ENCODE measurements at places on chromosomes 1 and 21.
A peak's percentile ranks its signal among the peaks of the same experiment; 100 is the strongest.

DNA sequence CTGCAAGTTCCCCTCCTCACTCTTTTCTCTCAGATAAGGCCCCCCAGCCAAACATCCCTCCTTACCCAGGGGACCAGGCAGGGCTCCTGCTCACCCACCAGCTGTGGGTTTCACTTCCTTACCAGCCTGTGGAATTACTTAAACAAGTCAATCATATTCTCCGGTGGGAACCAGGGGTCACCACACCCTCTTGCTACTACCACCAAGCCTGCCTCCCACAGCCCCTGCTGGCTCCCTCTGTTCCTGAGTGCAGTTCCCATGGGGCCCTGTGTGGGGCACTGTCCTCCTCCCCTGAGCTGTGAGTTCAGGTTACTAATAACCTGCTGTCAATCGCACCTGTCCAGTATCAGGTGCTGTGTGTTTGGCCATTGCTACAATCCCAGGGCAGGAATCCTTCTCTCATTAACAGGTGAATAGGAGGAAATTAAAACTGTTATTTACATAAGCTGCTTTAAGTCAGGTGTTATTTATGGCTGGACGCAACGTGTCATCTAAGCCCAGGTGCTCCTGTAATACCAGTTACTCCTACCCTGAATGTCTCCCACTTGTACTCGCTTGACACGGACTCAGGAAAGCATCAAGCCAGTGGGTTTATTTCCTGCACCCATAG, 53.1 kb upstream of the LBR start:
- no peak for DNase-seq

GRCh38 chr1:67952071-67952470, 98.4 kb downstream of the DIRAS3 start:
- no peak for DNase-seq

GRCh38 chr1:201535046-201535918, 3.6 kb upstream of the NAV1 start:
- DNase-seq = no peak

GRCh38 chr1:27341525-27342252, at the start of gene SYTL1:
TSS of gene SYTL1 (plus strand) at chr1:27342022. CDS start at chr1:27345335, 3,313 bp downstream.
- DNase-seq = no peak

DNA sequence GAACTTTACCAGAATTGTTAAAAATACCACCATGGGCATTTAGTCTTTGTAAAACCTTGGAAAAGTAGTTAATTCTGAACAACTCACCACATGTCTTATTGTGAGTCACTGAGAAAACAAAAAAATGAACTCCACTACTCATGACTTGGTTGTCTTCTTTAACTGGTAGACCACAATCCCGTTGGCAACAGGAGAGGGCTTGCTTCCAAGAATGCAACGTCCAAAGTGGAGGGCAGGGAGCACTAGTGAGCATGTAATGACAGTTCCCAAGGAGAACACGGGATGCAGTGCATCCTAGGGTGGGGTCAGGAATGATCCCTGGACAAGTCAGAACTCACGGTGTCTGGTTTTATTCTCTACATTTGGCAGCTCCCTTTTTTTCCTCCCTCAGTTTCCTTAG, 15.2 kb upstream of the HMCN1 start:
- DNase-seq = no peak

DNA sequence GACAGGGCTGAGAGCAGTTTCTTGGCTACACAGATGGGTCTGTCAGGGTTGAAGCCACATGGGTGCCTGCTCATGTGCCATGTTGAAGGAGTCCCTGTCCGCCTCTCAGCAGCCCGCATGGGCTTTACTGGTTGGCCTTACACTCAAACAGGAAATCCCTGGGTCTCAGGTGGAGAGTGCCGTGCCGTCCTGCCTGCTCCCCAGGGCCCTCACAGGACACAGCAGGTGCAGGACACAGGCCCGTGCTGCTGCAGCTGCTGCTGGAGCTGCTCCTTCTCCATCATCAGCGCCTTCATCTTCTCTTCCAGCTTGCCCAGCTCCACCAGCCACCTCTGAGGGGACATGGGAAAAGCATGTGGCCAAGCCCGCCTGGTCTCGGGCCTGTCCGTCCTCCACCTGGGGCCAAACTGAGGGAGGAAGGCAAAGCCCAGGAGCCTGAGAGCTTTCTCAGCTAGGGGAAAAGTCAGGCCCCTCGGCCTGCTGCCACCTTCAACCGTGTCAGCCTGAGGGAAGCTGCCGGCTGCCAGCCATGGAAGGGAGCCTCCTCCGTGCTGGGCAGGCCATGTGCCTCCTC, 5.5 kb downstream of the SLFNL1 start:
- DNase-seq = no peak

DNA sequence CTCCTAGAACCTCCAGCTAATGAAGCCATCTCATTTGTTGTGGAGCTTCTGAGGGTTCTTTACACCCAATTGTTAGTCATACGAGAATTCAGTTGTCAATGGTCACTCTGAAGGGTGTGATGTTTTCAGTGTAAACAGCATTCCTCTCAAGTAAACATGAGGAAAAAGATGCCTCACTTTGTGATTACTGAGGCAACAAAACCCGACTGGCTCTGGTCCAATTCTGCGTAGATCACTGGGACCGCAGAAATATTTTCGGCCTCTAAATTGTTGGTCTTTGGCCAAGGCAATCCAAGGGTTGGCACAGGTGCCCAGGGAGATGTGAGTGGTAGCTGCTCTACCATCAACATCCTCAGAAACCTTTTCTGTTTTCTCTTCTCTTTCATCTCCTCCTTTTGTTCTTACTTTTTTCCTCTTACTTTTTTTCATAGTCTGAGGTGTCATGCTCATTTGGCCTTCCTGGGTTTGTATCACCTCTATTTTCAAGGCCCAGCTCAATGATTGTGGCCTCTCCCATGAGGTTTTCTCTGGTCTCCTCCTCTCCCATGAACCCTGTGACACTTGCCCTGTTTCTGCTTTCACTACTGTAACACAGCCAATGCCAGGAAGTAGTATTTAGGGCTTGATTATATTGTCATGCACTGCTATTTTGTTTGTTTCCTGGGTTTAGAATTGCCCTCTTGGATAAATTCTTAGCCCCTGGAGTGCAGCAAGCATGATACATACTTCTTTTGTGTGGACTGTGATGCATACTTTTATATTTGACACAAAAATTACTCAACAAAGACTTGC, 221.9 kb downstream of the TNR start:
- no peak for DNase-seq

DNA sequence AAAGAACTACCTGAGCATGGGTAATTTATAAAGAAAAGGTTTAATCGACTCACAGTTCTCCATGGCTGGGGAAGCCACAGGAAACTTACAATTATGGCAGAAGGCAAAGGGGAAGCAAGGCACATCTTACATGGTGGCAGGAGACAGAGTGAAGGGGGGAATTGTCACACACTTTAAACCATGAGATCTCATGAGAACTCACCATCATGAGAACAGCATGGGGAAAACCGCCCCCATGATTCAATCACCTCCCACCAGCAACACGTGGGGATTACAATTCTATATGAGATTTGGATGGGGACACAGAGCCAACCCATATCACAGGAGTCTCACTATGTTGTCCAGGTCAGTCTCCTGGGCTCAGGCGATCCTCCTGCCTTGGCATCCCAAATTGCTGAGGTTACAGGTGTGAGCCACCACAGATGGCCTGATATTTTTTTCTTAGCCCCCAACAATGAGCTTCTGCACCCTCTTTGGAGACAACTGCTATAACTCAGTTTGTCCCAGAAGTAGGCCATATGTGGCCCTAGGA, 22.5 kb upstream of the MORC3 start:
- no peak for DNase-seq

- DNase-seq = no peak
These were observed 11.6 kb upstream of the MAPKAPK2 start for GRCh38 chr1:206672844-206673758.

GRCh38 chr1:27418326-27419185, 26.1 kb downstream of the GPR3 start:
- peak; percentile 78 for DNase-seq

GRCh38 chr1:227191607-227192006, 126.7 kb downstream of the CDC42BPA start:
- DNase-seq = no peak

GRCh38 chr1:70760154-70760553, 287.5 kb downstream of the PTGER3 start:
- no peak for DNase-seq

DNA sequence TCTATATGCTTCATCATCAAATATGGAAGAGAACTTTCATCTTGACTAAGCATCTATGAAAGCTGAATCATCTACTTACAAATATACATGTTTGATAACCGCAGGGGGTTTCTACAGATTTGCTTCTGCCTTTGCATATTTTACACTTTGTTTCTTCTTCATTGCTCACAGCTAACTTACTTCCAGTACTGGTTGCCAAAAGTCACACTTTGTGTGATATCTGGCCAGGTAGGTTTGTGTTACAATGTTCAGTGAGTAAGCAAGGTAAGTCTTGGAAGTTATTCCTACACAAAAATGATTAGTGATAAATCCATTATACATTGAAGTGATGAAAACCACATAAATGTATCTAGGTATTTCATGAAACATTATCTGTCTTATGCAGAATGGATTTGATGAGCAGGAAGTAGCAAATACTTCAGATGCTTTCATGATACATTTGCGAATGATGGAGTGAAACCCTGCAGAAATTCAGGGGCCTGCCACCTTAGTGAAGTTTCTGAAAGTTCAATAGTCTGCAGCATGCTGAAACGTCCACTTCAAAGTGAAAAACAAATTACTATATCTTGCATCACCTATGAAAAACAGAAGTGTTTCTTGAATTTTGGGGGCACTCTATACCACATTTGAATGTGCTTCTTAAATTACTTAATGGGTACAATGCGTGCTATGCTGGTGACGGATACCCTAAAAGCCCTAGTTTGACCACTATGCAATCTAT, 187.3 kb downstream of the ATP6V1G3 start:
- DNase-seq = no peak

GRCh38 chr1:64925594-64925993, 40.8 kb downstream of the JAK1 start:
- no peak for DNase-seq

DNA sequence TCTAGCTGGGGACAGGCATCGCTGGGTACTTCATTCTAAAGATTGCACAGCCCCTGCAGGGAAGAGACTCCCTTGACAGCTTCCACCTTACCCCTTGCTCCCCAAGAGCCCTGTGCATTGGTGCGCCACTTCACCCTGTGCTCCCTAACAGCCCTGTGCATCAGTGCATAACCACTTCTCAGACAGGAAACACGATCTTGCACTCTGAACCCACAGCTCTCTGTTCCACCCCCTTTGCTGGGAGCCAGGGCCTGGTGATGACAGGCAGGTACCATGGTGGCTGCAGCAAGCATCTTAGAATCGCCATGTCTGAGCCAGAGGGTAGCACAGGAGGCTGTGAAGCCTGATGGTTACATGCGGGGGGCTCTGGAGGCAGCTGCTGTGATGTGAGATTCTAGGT, 5.0 kb downstream of the ALPL start:
- no peak for DNase-seq

DNA sequence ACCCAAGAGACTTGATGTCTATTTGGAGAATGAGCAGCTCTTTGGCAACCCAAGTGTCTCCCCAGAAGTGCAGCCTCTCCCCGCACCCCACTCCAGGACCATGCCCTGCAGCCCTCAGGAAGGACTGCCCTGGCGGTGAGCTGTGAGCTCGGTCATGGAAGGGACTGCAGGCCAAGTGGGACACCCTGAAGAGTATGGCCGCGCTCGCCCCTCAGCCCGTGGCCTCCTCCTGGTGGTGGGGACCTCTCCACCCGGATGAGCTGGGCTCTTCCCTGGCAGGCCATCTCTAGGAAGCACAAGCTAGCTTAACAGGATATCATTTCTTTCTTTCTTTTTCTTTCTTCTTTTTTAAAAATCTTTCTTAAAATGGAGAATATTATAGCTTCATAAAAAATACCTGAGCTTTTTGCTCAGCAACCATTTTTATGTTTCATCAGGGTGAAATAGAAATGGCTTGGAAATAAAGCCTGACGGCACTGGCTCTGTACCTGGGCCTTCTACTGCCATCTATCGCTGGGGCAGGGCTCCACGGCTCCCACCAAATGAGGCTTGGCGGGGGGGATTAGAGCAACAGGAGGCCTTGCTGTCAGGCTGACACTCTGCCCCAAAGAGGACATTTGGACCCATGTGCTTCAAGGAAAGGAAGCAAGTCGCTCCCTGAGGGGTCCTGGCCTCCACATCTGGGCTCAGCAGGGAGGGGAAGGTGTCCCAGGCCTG, 296.2 kb upstream of the VAMP3 start:
- DNase-seq = no peak

DNA sequence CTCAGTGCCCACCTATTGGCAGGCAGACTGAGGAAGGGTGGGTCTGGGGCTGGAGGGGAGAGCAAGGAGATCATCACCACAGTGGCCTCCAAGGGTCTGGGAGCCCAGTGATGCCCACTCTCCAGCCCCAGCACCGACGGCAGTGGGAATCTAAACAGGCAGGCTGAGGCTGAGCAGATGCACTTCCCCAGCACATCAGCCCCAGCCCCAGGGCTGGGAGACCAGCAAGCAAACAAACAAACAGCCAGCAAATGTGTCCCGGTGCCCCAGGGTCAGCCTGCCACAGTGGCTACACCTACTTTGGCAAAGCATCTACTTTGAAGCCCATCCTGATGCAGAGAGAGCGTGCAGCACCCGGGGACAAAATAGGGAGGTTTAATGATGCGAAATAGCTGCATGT, 216.3 kb upstream of the ZC3H12A start:
- no peak for DNase-seq

DNA sequence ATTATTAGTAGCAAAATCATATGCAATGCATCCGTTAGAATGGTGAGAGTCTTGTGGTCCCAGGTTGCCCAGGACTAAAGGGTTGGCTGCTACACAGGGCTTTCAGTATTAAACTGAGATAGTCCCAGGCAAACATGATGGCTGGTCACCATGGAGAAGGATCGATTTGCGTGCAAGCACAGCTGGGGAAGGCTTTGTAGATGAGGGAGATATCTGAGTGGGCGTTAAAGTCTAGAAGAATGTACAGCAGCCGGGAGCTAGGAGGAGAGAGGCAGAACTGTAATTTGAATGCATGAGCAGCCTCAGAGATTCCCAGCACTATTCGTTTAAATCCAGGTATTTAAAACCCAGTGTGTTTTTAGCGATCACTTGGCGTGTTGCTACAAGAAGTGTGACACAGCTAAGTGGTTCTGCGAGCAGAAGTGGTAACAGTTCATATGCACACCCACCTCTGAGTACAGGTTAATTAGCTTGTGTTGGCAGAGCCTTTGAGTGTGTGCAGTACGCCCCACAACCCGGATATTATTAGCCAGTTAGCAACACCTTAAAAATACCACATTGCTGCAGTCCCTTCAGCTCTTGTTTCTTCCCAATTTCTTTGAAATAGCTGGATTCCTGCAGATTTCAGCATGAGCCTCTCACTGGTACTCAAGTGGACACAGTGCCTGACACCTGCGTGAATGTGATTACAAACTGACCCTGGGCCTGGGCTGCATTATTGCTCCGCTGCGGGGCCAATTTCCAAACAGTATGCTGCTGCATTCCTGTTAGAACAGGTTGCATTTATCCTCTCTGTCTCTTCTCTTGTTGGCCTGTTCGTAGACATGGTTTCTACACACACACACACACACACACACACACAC, 67.2 kb upstream of the SCAF4 start:
- no peak for DNase-seq

DNA sequence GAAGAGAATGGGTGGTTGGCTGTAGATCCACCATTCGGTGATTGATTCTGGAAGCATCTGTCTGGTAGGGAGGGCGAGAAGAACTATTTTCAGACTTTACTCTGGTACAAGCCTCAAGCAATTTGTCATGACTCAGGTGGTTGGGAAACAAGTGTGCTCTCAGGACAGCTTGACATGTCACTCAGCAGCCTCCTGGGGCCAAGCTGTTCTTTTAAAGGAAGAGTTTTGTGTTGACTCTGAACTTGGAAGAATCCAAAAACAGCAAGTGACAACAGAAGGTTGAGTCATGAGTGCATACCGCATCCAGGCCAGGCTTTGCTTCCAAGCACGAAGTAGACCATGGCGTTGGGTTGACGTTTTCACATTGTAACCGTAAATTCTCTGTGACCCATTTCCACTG, 65.9 kb downstream of the CLIC6 start:
- no peak for DNase-seq

Data from sciatic nerve (tissue), 2 donors.